Right atrium auricular region (tissue), 2 donors: ENCODE measurements at places on chromosomes 3 and 15. TPM values are rescaled to one million over a fixed set of nuclear protein-coding genes. Genes with fewer than 3 reads are reported as not detected.

DNA sequence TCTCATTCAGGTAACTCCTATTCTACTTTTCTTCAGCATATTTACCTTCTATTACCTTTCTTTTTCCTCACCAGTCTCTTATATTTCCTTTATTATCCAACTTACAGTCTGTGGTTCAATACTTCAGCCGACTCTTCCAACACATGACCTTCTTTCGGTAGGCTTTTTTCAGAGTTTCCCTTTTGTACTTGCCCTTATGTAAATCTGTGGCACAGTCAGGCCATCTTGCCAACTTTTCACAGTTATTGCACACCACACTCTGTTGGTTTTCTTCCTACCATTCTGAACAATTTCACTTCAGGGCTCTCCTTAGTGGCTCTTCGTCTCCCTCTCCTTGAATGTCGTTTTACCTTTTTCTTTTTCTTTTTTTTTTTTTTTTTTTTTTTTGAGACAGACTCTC is 427.8 kb downstream of the LPP start:
- no peaks in the 10 kb centered on the region for H3K27me3 ChIP-seq
- no peaks in the 10 kb centered on the region for H3K4me1 ChIP-seq
- H3K4me3 ChIP-seq: no peak overlapping the region
- DNase-seq: no peak
- H3K27ac ChIP-seq: no peak overlapping the region
- H3K36me3 ChIP-seq: no peaks in the 10 kb centered on the region

DNA sequence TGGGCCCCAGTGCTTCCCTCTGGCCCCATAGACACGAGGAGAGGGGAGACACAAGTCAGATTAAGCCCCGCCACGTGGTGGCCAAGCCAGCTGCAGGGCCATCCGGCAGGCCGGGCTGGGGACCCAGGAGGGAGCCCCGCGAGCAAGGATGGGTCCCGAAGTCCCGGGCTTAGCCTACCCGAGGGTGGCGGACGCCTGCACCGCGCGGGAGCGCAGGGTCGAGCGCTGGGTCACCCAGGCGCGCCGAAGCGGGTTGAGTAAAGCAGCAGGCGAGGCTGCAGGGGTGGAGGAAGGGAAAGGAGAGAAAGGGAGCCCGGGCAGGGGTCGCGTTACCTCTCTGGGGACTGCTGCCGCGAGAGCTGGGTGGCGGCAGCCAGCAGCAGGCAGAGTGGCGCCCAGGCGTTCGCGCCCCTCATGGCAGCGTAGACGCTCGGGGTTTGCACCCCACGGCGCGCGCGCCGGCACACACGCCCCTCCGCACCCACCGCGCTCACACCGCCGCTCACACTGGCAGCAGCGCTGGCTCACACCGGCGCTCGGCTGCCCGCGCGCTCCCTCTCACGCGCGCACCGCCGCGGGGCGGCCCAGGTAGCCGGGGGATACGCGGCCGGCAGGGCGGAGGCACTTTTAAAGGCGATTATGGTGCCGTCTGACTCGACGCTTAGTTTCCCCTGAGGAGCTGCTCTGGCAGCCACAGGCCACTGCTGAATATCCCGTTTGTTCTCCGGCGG is at the start of gene PCOLCE2:
Gene PCOLCE2 (minus strand): TSS at position 603 of the 731 bp plus-strand sequence. CDS start 187 bp downstream, at position 416.
- no peak for DNase-seq
- H3K4me3 ChIP-seq: peak within 1 kb of the TSS; percentile 83
- peak within 1 kb of the TSS; percentile 92 for H3K27ac ChIP-seq

DNA sequence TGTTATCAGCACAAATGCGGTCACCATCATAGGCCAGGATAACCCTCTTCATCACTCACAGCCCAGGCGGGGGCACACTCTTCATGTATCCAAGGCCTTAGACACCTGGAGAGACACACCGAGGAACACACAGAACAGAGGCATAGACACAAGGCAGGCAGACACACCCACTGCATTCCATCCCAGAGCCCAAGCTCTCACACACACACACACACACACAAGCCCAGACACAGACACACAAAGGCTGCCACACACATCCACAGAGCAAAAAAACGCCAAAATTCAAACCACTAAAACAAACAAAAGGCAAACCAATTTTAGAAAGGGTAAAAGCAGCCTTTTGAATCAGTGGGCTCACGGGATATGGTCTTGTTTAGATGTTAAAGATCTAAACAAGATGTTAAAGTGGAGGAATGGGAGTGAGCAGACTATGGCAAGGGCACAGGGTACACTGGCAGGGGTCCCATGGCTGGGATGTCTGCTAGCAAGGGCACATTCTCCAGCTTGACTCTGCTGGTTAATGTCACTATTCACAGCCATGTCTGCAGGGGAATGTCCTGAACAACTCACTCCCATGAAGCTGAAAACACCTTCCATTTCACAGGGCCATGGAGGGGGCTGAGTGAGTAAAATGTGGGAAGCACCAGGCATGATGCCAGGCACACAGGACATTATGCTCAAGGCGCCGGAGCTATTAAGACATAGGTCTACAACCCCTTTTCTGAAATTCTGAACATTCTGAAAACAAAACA is 14.9 kb upstream of the CRABP1 start:
- no peaks in the 10 kb centered on the region for H3K27me3 ChIP-seq
- no peak for DNase-seq
- H3K4me1 ChIP-seq: no peaks in the 10 kb centered on the region
- no peak overlapping the region for H3K27ac ChIP-seq

EFCC1 gene
- total RNA-seq: 1.2 TPM

DNA sequence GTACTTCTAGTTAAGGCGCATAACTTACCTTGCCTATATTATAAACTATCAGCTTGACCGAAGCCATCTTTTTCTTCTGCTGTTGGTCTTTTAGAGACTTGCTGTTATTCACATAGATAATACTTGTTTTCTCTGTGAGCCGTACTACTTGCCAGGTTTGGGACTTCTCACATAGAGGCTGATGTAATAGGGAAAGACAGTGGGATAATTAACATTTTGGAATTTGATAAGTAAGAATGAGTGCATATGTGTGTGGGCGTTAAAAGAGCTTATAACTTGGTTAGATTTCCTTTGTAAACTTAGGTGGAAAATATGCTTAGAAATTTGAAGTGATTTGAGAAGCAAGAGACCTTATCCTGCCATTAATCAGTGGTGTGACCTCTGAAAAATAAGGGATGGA is 47.8 kb downstream of the FNDC3B start:
- DNase-seq: no peak
- no peaks in the 10 kb centered on the region for H3K27me3 ChIP-seq
- no peak overlapping the region for H3K27ac ChIP-seq
- no peak overlapping the region for H3K4me3 ChIP-seq
- H3K4me1 ChIP-seq: no peaks in the 10 kb centered on the region

- no peak overlapping the region for H3K27ac ChIP-seq
- H3K4me1 ChIP-seq: no peaks in the 10 kb centered on the region
- no peaks in the 10 kb centered on the region for H3K27me3 ChIP-seq
- no peaks in the 10 kb centered on the region for H3K36me3 ChIP-seq
- DNase-seq: no peak
These were observed 76.3 kb upstream of the SLCO2A1 start for GRCh38 chr3:134105876-134106556.

GRCh38 chr15:78927077-78927790 is 17.6 kb downstream of the CTSH start:
- no peak overlapping the region for H3K4me3 ChIP-seq
- no peak overlapping the region for H3K27ac ChIP-seq
- peaks cover 44% of the 10 kb centered on the region for H3K36me3 ChIP-seq
- peaks cover 18% of the 10 kb centered on the region for H3K4me1 ChIP-seq
- no peak for DNase-seq

DNA sequence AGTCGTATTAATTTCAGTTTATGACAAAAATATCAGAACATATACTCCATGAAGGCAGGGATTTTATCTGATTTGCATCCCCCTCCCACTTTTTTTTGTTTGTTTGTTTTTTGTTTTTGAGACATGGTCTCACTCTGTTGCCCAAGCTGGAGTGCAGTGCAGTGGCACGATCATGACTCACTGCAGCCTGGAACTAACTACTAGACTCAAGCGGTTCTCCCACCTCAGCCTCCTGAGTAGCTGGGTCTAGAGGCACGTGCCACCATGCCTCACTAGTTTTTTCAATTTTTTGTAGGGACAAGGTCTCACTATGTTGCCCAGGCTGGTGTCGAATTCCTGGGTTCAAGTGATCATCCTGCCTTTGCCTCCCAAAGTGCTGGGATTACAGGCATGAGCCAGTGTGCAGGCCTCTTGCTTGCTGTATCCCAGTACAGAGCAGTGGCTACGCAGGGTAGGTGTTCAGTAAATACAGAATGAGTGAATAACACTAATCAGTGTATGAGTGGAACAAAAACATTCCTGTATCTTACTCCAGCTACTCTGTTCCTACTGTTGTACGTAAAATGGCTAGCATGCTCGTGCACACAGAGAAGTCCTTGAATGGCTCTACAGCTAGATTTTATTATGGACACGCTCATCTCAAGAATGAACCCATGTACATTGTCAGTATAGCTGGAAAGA is 272.4 kb downstream of the FOXP1 start:
- no peaks in the 10 kb centered on the region for H3K36me3 ChIP-seq
- H3K27ac ChIP-seq: peak overlapping the region; percentile 42
- H3K27me3 ChIP-seq: no peaks in the 10 kb centered on the region
- no peak overlapping the region for H3K4me3 ChIP-seq
- no peaks in the 10 kb centered on the region for H3K4me1 ChIP-seq

- H3K4me1 ChIP-seq: peaks cover 16% of the 10 kb centered on the region
- peak overlapping the region; percentile 78 for H3K27ac ChIP-seq
- H3K27me3 ChIP-seq: no peaks in the 10 kb centered on the region
- H3K36me3 ChIP-seq: no peaks in the 10 kb centered on the region
These were observed 928 bp downstream of the RAD18 start for GRCh38 chr3:8962226-8962861.
